ENCODE measurements at places on chromosomes 11 and 22. TPM values are rescaled to one million over a fixed set of nuclear protein-coding genes. Genes with fewer than 3 reads are reported as not detected.

GRCh38 chr11:62394825-62395538 is 23.9 kb upstream of the SCGB1A1 start:
- H3K4me1 ChIP-seq: peaks cover 32% of the 10 kb centered on the region
- peak overlapping the region; percentile 91 for H3K27ac ChIP-seq
- no peaks in the 10 kb centered on the region for H3K27me3 ChIP-seq
- H3K4me3 ChIP-seq: peak overlapping the region; percentile 76
- no peaks in the 10 kb centered on the region for H3K36me3 ChIP-seq

DNA sequence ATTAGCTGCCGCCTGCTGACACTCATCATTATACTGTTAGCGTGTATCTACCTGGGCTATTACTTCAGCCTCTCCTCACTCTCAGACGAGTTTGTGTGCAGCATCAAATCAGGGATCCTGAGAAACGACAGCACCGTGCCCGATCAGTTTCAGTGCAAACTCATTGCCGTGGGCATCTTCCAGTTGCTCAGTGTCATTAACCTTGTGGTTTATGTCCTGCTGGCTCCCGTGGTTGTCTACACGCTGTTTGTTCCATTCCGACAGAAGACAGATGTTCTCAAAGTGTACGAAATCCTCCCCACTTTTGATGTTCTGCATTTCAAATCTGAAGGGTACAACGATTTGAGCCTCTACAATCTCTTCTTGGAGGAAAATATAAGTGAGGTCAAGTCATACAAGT is 51.1 kb downstream of the PANX1 start:
- H3K36me3 ChIP-seq: peaks cover 32% of the 10 kb centered on the region
- H3K4me3 ChIP-seq: no peak overlapping the region
- H3K4me1 ChIP-seq: peaks cover 11% of the 10 kb centered on the region
- no peak for DNase-seq

DNA sequence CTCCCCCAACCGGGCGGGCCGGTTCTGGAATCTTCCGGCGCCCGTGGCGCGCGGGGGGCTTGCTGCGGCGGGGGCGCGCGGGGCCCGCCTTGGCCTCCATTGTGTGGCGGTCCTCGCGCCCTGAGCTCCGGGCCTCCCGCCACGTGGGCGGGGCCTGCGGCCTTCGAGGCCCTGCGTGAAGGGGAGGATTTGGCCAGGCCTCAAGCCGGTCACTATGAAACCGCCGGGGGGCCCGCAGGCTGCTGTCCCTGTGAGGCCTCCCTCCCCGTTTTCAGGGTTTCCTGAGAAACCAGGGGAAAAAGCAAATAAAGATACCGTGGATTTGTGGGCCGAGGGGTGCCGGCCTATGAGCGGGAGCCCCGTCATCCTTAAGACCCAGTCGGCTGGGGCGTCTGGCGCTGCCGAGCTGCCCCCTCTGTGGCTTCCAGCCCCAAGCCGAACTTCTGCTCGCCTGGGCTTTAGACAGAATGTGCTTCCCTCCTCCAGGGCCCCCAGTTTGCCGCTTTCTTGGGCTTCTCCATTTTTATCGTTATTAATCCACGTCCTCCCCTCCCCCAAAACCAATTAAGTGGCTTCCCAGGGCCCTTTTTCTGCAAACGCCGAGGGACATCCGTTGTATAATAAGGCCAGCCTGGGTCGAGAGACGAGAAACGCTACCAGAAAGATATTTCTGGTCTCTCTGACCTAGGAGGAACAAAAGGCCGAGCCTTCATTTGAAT is 602 bp downstream of the EWSR1 start:
- DNase-seq: peak; percentile 87
- H3K4me1 ChIP-seq: peaks cover 51% of the 10 kb centered on the region
- H3K27ac ChIP-seq: peak overlapping the region; percentile 99

DNA sequence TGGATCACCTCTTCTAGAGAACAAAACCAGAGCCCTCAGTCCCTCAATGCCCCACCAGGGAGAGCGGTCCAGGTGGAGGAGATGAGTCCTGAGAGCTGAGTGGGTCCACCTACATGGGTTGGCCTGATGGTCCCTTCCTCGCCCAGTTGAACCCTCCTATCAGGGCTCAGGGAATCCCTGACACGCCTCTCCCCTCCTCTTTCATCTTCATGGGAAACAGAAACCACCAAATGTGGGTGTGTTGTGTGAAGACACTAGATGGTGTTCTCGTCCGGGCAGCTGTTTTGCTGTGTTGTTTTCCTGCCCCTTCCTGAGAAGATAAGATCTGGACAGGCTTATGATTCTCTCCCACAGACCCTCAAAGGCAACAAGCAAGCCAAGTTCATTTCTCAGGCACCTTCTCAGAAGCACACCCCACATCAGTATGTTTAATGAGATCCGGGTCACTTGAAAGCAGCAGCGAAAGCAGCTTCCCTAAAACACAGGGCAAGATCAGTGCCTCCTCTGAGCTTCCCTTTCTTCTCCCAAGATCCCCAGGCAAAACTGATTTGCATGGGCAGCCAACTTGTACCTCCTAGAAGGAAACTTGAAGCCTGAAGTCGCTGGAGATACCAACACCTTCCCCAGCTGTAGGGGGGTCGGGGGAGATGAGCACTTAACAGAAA is 35.3 kb upstream of the POU2AF1 start:
- H3K36me3 ChIP-seq: no peaks in the 10 kb centered on the region
- H3K27ac ChIP-seq: no peak overlapping the region
- no peak overlapping the region for H3K4me3 ChIP-seq
- DNase-seq: no peak
- H3K4me1 ChIP-seq: no peaks in the 10 kb centered on the region
- H3K27me3 ChIP-seq: peaks cover 26% of the 10 kb centered on the region

- no peaks in the 10 kb centered on the region for H3K27me3 ChIP-seq
- peaks cover 19% of the 10 kb centered on the region for H3K4me1 ChIP-seq
- H3K36me3 ChIP-seq: no peaks in the 10 kb centered on the region
- no peak for DNase-seq
These were observed 181.5 kb downstream of the KIF18A start for GRCh38 chr11:27926486-27926885.

GRCh38 chr22:28788601-28789000 is 11.8 kb downstream of the XBP1 start:
- no peak for DNase-seq
- no peak overlapping the region for H3K4me3 ChIP-seq
- peaks cover 5% of the 10 kb centered on the region for H3K4me1 ChIP-seq
- H3K27me3 ChIP-seq: no peaks in the 10 kb centered on the region

- H3K27ac ChIP-seq: no peak overlapping the region
- H3K4me1 ChIP-seq: no peaks in the 10 kb centered on the region
- peaks cover 27% of the 10 kb centered on the region for H3K27me3 ChIP-seq
- H3K4me3 ChIP-seq: no peak overlapping the region
These were observed 29.9 kb downstream of the MPPED1 start for GRCh38 chr22:43441751-43442150.

The ACR gene
- total RNA-seq: not detected
